ENCODE measurements at places on chromosomes 16 and 17. TPM values are rescaled to one million over a fixed set of nuclear protein-coding genes. Genes with fewer than 3 reads are reported as not detected.

The CES5A gene
- not detected for total RNA-seq

The TBC1D28 gene
- total RNA-seq, result not detected

The KCNJ2 gene
- 48.1 TPM for total RNA-seq

The CDH16 gene
- total RNA-seq, result not detected

The ACSM5 gene
- not detected for total RNA-seq

The MYLK3 gene
- 0.26 TPM for total RNA-seq

The SLC16A13 gene
- 0.26 TPM for total RNA-seq

The RAC3 gene
- total RNA-seq, result 5.6 TPM

The HEATR9 gene
- not detected for total RNA-seq

The ZPBP2 gene
- total RNA-seq, result not detected

The TNFRSF17 gene
- total RNA-seq, result not detected

The MNT gene
- total RNA-seq, result 8.4 TPM

The PRRT2 gene
- total RNA-seq, result 2.1 TPM

The KRT27 gene
- not detected for total RNA-seq

The BIRC5 gene
- 3.6 TPM for total RNA-seq

The CD7 gene
- total RNA-seq, result under 0.01 TPM

The MTSS2 gene
- total RNA-seq, result 126 TPM

The MVD gene
- total RNA-seq, result 204 TPM

The SPECC1 gene
- total RNA-seq, result 30.9 TPM

The C1QTNF8 gene
- not detected for total RNA-seq

The RNF43 gene
- total RNA-seq, result under 0.01 TPM

The PDF gene
- 13.4 TPM for total RNA-seq

The TNFRSF13B gene
- total RNA-seq, result not detected

The CMTM2 gene
- total RNA-seq, result not detected

The SCARF1 gene
- 0.99 TPM for total RNA-seq

The HS3ST6 gene
- total RNA-seq, result not detected

The NOG gene
- 0.99 TPM for total RNA-seq

The TMEM92 gene
- not detected for total RNA-seq

The SYCE1L gene
- 0.33 TPM for total RNA-seq

The CRHR1 gene
- not detected for total RNA-seq

The PTGES3L gene
- total RNA-seq, result not detected

The SIAH1 gene
- total RNA-seq, result 59.1 TPM

The FLYWCH1 gene
- 58.5 TPM for total RNA-seq

The CCDC78 gene
- 1.8 TPM for total RNA-seq

All from fibroblast of lung (primary cell).